Brain pericyte (primary cell): ENCODE measurements at places on chromosomes 3 and 15.

GRCh38 chr15:79973456-79974195 lies 2.6 kb upstream of the BCL2A1 start:
- DNase-seq = no peak

- DNase-seq = no peak
Measured at GRCh38 chr15:88609344-88610090, 11.6 kb upstream of the AEN start.

DNA sequence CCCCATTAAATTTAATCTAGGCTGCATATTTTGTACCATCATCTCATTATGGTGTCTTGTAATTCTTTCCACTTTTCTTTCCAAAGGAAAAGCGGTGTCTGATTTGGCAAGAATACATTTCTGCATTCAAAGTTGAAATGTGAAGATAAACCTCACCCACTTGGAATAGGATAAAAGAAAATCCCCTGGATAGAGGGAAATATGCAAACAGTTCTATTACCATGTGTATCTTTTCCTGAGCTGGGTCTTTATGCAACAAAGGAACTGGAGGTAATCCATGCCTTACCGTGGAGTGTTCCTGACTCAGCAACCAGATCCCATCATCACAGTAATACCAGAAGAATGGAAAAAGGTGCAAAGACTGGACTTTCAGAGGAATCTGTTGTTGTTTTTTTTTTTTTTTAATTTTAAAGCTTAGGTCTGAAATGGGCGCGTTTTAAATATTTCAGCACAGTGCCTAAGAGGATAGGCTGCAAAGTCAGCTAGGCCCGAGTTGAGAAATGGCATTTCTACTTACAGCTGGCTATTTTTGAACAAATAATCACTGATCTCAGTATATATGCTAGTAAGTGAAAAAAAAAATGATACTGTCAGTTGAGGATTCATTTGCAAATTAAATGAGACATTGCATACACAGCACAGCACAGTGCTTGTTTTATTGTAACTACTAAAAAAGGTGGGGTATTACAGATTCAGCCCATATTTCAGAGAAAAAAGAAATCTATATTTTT lies 55.5 kb upstream of the ADAMTS9 start:
- DNase-seq = no peak

- no peak for DNase-seq
Measured at GRCh38 chr3:156547637-156548036, 7.3 kb downstream of the SSR3 start.

GRCh38 chr3:30819067-30819798 lies 75.2 kb downstream of the GADL1 start:
- DNase-seq = no peak

GRCh38 chr3:56468184-56469106 lies at the start of gene ERC2:
Gene ERC2 (minus strand): TSS chr3:56468467.
- DNase-seq = no peak

GRCh38 chr3:104669083-104669482 lies 697.6 kb upstream of the ALCAM start:
- no peak for DNase-seq

GRCh38 chr3:149479621-149480325 lies 5.3 kb downstream of the TM4SF4 start:
- no peak for DNase-seq

- no peak for DNase-seq
Measured at GRCh38 chr15:71111950-71112349, 3.3 kb upstream of the THSD4 start.

GRCh38 chr15:89611317-89611716 lies 36.0 kb downstream of the TICRR start:
- DNase-seq = no peak

GRCh38 chr15:36958606-36959005 lies 141.7 kb downstream of the MEIS2 start:
- DNase-seq = no peak

DNA sequence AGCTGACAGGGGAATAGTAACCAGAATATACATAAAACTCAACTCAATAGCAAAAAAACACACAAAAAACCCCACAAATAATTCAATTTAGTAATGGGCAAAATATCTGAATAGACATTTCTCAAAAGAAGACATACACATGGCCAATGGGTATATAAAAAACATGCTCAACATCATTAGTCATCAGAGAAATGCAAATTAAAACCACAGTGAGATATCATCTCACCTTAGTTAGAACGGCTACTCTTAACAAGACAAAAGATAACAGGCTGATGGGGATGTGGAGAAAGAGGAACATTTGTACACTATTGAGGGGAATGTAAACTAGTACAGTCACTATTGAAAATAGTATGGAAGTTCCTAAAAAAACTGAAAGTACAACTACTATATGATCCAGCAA lies 678.6 kb downstream of the MECOM start:
- no peak for DNase-seq

DNA sequence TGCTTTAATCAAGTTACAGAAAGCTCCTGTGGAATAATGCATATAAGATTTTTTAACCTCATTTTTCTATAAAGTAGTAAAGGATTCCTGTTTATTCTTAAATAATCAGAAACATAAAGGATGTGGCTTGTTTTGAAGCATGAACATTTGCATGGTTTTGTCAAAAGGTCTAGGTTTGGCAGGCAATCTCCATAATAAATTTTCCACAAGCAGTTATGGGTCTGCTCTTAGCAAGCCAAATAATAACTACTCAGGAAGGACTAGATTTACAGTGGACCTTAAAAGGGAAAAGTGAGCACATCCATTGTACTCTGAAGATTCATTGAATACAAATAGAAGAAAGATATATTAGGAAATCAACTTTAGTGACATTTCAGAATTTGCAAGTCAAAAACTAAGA lies 407.3 kb upstream of the CBLB start:
- DNase-seq = no peak

DNA sequence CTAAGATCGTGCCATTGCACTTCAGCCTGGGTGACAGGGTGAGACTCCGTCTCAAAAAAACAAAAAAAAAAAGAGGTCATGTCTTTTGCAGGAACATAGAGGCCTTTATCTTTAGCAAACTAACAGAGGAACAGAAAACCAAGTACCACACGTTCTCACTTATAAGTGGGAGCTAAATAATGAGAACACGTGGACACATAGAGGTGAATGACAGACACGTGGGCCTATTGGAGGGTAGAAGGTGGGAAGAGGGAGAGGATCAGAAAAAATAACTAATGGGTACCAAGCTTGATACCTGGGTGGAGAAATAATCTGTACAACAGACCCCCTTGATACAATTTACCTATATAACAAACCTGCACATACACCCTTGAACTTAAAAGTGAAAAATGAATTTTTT lies 401.4 kb upstream of the NAALADL2 start:
- DNase-seq = no peak

DNA sequence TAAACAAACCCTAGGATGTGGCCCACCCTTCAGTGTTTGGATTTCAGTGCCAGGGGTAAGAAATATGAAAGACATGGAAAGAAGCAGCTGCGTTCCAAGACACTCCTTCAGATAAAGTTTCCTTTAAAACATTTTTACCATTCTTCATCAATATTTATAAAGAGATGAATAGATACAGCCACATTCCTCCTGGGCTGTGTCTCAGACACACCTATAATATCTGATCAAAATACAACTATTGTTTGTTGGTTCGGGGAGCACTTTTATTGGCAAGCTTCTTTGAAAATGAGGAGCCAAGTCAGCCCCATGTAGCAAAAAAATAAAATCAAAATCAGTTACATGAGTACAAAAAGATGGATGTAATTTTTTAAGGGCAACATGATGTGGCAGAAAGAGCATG lies 53.2 kb downstream of the RPL22L1 start:
- DNase-seq = no peak

DNA sequence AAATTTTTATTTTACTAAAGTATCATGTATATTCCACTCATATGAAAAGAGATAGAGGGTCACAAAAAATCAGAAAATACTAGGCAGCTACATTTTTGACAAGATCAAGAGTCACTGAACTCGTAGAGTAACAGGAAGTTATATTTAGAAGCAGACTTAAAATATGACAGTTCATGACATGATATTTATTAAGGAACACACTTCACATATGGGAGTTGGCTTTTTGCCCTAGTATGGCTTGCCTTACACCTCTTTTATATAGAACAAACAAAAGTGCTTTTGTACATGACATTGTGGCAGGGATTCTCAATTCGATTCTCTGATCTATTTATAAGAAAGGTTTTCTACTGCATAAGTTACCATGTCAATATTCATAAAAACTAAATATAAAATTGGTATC lies 80.1 kb upstream of the GBE1 start:
- DNase-seq = no peak

DNA sequence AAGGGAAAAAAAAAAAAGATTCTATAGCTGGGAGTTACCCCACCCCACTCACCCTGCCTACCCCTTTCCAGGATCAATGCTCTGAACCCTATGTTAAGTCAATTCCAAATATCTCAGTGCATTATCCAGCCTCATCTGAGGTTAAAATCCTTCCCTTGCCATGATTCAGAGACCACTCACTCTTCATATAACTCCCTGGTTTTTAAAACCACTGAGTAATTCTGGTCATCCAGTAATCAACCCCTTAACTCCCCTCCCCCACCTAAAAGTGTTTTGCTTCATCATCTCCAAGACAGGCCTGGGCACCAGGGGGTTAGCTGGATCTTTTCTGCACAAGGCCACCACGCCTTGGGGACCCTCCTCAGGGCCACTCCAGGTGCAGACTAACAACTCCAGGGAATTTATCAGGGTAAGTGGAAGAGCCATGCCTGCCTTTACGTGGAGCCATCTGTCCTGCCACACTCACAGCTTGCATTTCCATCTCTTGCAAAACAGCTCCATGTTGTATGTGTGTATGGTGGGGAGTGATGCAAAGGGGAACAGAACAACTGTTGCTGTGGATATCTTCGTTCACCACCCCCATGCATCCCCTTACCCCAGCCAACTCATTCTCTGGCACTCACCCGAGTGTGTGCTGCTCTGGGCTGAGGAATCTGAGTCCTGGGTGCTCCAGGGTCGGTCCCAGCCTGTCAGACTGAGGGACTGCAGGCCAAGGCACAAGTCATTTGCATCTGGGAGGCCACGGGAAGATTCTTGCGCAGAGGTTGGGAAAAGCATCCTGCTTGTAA lies 30.7 kb upstream of the RPS17 start:
- no peak for DNase-seq

GRCh38 chr3:22360970-22361369 lies 610.0 kb upstream of the ZNF385D start:
- DNase-seq = no peak

DNA sequence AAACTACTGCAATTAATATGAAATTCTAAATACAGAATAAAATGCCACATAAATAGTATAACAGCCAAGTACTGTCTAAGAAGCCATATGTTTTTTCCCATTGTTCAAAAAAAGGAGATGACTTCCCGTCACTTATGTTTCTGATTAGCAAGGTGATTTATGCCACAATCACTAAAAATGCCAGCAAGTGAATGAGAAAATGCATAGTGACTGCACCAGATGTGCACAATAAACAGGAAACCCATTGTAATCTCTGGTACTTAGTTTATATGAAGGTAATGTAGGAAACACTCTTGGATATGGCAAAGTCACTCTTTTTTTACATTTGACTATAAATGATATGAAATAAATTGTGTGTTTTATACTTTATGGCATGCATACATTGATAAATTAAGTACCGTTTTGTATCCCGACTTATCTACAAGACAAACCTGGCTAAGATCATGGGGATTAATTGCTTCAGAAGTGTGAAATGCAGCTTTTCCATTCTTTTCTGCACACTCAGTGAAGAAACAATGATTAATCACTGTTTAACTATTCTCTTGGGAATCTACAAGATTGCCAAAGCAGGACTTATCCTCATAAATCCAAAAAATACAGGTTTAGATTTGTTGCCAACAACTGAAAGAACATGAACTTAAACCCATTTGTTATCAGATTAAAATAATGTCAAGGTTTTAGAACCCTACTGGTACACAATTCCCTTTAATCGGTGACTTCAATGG lies 164.5 kb downstream of the TBC1D5 start:
- DNase-seq = no peak

GRCh38 chr3:134363381-134363755 lies 10.9 kb downstream of the AMOTL2 start:
- DNase-seq = no peak

GRCh38 chr3:46080124-46080968 lies 53.1 kb upstream of the XCR1 start:
- DNase-seq = no peak

DNA sequence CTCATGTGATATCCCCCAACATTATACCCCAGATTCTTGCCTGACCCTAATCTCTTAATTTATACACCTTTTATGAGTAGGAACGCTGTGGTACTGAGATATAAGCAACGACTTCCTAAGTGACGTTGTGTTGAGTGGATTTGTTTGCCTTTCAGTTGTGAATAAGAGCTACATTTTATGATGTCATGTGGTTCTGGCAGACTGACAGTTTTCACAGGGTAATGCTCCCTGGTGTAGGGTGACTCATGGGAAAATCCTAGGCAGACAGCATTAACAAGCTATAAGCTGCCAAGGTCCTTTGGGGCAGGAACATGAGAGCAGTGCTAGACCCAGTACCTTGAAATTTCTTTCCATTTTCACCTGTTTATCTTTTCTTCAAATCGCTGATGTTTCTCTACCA lies 11.2 kb downstream of the C3orf52 start:
- peak; percentile 93 for DNase-seq

GRCh38 chr3:103963599-103963998 lies 1403.1 kb upstream of the ALCAM start:
- DNase-seq = no peak

GRCh38 chr3:64331605-64332004 lies 106.3 kb upstream of the PRICKLE2 start:
- DNase-seq = no peak

DNA sequence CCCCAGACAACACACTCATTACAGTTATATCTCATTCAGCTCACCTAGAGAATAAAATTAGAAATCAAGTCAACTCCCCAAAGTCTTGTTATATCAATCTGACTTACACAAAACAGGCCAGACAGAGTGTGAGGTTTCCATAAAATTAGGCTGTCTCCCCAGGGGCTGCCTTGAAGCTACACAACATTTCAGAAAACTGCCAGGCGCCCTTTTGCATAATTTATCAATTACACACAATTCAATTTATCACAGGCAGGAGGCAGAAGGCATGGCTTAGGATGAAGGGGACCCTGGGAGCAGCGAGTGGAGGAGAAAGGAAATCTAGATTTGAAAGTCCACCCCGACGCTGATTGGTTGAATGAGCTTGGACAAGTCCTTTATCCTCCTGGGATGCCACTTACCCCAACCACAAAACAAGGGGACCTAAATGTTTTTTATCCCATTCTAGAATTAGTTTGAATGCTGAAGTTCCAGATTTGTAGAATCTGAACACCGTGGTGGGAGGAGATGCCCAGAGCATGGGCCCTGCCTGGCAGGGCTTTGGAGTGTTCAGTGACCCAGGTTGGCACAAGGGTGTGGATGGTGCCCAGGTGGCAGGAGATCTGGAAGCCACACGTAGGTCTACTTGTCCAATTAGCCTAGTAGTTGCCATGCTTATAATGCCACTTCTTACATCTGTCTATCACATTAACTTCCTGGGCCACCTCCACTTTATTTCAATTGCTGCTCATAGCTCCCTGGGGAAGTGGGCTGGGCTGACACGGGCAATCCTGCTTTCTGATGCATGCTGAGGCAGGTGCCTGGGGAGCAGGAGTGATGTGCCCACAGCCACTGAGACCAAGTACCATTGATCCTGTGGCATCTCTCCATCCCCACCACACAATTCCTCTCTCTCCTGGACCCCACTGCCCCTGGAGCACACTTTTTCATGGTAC lies 119.8 kb upstream of the TLE3 start:
- DNase-seq = no peak
